ENCODE measurements at places on chromosomes 2 and 18.

DNA sequence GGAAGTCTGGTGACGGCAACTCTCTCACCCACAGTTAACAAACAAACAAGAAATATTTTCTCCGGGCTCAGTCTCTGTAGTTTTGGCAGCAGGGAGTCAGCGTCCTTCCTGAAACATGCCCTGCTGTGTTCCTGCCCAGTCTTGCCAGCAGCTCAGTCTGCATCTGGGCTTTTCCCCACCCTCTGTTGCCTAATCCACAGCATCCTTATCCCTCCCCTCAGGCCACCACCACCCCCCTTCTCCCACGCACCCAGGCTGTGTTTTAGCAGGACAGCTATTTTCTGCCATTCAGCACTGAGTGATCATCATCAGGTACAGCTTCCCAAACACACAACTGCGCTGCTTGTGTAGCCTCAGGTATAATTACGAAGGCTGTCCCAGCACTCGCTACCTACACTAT, 168.2 kb downstream of the DPP10 start:
- DNase-seq = no peak

GRCh38 chr2:98669675-98670074, 61.3 kb downstream of the MGAT4A start:
- DNase-seq = no peak

DNA sequence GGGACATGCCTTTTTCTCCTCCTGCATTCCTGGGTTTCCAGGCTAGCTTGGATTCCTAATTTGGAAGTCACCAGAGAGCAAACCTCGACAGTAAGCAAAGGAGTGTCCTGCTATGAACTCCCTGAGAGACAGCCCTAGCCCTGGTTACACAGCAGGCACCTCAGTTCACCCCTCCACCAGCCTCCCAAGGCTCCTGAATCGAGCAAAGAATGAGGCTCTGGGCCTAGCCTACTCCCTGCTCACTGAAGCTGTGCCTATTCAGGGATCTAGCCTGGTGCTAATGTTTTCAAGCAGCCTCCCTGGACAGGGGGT, 66.7 kb upstream of the RMDN2 start:
- DNase-seq = no peak

DNA sequence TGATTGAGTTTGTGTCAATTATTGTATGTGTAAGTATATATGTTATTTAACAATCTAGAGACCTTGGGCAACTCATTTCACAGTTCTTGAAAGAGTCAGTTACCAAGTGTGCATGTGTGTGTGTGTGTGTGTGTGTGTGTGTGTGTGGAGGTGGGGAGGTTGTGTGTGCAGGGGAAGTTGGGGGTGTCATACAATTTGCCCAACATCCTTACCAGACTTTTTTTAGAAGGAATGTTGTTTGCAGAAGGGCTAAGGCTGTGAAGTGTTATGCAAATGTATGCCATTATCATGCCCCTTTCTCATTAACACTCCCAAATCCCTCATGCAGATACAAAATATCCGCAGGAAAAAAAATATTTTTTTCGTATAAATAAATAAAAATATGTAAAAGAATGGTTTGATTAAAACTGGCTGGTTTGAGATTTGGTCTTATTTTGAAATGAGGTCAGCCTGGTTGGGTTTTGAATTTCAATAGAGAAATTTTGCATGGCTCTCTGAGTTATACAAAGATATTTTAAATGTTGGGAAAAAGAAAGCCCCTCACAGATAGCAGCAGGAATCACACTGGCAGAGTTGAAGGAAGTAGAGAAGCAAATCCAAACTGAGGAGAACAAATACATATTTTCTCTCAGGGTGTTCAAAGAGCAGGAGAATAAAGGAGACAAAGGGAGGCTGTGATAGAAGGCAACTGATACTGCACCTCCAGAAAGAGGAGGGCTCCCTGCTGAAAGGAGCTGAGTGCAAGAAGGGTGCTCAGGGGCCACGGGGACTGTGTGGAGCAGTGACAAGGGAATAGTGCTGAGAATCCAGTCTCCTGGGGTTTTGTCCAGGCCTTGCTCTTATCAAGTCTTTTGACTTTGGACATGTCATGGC, 1365.5 kb upstream of the CELF4 start:
- DNase-seq = no peak

DNA sequence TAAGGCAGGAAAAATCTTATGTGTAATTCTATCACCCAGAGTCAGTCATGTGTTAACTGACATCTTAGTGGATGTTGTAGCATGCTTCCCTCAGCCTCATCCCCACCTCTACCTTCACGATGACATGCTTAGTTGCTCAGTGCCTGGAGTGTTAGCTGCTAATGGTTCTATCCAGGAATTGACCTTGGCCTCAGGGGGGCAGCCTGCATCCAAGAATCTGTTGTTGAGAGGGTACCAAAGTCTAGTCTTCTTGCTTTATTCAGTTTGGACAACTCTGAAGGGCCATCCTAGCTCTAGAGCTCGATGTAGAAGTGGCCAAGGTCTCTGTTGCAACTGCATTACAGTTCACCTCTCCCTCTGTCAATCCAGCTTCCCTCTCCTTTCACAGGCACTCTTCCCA, 61.2 kb downstream of the ACYP2 start:
- DNase-seq = no peak

- DNase-seq = no peak
Observed at GRCh38 chr2:218400167-218400929, 680 bp downstream of the CTDSP1 start.

Measured in NCI-H187 treated with DMSO at 0.1 percent for 48 hours (cell line).